Neural cell (in vitro differentiated cells): ENCODE measurements at places on chromosomes 5 and 9. TPM values are rescaled to one million over a fixed set of nuclear protein-coding genes. Genes with fewer than 3 reads are reported as not detected.

Gene INSL6
- not detected in 2 replicates for polyA plus RNA-seq

Gene ATP10B
- polyA plus RNA-seq = 1.9 TPM in 1 of 2 replicates, not detected in the other

Gene SOX30
- not detected in 2 replicates for polyA plus RNA-seq

Gene IFNA13
- polyA plus RNA-seq = not detected in 2 replicates

Gene NEURL1B
- polyA plus RNA-seq = 12.7 and 15.7 TPM in 2 replicates

Gene FAM174A
- 33.9 and 43.7 TPM in 2 replicates for polyA plus RNA-seq

Gene CEP78
- 57.8 and 64.9 TPM in 2 replicates for polyA plus RNA-seq

Gene LHX3
- polyA plus RNA-seq = not detected in 2 replicates

Gene SLC25A48
- 1.0 TPM in 1 of 2 replicates, not detected in the other for polyA plus RNA-seq
